SHP77 treated with DMSO at 0.1 percent for 48 hours (cell line): ENCODE measurements at places on chromosomes 2 and 18.

DNA sequence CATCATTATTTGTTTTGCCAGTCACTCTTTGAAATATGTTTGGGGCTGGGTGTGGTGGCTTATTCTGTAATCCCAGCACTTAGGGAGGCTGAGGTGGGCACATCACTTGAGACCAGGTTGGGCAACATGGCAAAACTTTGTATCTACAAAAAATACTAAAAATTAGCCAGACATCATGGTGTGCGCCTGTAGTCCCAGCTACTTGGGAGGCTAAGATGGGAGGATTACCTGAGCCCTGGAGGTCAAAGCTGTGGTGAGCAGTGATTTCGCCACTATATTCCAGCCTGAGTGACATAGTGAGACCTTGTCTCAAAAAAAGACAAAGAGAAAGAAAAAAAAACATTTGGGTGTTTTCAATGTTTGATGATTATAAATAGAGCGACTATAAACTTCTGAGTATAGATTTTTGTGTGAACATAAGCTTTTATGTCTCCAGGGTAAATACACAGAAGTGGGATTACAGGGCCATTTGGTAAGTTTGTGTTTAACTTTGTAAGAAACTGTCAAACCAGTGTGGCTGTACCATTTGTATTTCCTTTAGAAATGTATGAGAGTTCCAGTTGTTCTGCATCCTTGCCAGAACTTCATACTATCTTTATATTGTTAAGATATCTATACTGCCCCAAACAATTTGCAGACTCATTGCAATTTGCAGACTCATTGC is 15.8 kb downstream of the BIRC6 start:
- DNase-seq: no peak

DNA sequence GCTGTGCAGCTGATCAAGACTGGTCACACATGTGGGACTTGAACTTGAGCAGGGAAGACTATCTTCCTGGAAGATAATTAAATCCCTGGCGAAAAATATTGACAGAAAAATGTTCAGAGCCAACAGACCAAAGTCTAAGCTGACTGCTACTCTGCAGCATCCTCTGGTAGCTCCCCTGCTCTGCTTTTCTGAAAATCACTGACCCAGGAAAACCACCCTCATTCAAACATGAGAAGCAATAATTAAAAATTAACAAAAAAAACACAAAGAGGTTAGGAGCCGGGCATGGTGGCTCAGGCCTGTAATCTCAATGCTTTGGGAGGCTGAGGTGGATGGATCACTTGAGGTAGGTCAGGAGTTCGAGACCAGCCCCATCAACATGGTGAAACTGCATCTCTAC is 151.9 kb downstream of the SCG2 start:
- no peak for DNase-seq

DNA sequence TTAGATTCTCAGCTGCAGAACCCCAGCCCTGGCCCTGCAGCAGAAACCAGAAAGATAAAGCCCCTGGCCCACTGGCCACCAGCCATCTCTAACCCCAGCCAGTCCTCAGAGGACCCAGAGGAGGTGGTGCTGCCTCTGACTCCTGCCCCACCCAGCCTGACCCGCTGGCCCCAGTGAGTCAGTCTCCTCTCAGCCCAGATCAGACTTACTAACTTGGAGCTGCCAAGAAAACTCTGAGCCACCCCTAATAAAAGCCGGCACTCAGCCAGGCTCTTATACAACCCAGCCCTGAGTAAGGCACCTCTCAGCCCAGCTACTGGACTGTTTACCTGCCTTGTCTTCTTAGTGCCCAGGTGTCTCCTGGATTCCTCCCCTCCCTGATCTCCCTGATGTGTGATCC is 2.0 kb downstream of the SLC14A2 start:
- DNase-seq: no peak

GRCh38 chr18:657311-658000 is at the start of gene TYMS:
Gene TYMS, plus strand, starts transcription at chr18:657653. Its CDS starts 90 bp downstream, at chr18:657743.
- peak; percentile 25 for DNase-seq

DNA sequence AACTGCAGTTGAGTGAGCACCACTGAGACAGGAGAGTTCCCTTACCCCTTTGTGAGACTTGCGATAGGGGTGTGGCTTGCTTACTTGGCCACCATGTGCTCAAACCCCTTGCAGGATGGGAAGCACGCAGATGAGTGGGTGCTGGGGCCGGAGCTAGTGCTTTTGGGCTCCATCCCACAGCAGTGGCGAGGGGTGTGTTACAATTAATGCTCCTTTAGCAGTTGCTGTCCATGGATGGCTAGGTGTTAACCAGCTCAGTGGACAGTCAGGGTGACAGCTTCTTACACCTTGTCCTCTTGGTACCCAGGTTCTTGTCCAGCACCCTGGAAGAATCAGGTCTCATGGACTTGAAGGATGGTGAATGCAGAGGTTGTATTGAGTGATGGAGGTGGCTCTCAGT is 103.9 kb downstream of the SH3RF3 start:
- no peak for DNase-seq

DNA sequence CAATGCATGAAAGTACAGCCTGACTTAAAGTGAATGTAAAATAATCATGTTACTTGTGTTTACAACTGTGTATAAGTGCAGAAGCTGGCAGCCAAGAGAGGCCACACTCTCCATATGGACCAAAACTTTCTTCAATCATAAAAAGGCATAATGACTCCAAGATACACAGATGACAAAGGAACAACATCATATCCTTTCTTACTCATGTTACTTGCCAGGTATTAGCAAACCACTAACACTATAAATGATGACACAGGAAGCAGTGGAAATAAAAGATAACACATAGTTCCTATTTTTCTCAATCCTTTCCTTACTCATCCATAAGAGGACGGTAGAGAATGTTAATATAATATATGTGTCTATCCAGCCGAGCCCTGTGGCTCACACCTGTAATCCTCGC is 400.0 kb upstream of the CDH2 start:
- DNase-seq: no peak

- no peak for DNase-seq
These were observed 7.2 kb downstream of the BOLL start for GRCh38 chr2:197777823-197778407.

DNA sequence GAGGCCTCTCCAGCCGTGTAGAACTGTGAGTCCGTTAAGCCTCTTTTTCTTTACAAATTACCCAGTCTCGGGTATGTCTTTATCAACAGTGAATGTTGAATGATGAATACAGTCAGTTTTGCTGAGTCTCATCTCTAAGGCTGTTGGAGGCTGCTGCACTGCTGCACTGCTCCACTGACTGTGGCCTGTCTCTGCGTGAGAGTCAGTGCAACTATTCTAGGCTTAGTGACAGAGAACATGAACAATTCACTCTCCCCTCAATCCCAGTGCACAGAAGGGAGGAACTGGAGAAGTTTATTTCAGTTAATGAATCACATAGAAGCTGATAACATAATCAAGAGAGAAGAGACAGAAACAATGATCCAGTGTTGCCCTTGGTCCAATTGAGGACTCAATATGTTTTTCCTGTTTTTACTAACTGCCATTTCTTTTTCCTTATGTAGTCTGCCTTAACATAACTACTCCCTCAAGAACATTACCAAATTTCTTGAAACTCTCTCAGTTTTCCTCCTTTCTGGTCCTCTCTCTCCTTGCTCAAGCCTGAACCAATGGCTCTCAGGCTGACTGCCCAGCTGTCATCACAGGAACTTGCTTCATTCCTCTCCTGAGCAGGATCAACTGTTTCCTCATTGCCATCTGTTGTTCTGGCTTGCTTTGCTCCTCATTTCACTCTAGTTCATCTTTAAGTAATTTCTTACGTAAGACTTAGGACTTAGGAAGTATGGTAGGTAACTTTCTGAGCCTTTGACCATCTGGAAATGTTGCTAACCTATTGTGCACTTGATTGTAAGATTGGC is 483.2 kb downstream of the METTL4 start:
- no peak for DNase-seq

DNA sequence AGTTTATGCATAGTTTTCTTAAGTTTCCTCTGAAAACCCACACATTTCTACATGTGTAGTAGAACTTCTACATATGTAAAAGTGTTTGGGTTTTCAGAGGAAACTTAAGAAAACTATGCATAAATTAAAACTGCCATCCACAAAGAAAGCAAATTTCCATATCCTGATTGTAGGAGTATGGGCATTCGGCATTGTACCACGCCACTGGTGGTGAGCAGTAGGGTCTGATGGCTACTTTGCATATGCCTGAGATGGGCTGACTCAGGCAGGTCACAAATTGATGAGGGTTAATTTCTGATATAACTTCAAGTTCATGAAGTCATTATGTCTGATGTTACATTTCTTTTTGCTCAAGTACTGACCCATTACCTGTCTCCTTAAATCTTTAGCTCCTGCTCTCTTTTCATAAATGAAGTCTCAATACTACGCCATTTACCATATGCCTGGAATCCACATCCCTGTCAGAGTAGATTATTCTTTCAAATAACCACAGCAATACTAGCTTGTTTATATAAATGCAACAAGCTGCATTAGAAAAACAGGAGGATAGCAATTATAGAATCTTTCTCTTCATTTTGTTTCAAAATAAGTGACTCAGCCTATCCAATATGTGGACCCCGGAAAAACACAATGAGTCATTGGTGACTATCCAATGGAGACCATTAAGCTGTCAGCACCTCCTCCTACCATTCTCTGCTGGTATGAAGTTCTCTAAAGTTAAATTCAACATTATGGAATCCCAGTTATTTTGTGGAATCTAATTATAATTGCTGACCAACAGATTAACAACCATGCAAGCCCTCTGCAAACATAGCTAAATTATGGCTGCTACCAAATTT is 355.2 kb upstream of the UBE2E3 start:
- DNase-seq: no peak
